ENCODE measurements at places on chromosomes 6 and 20. TPM values are rescaled to one million over a fixed set of nuclear protein-coding genes. Genes with fewer than 3 reads are reported as not detected.

DNA sequence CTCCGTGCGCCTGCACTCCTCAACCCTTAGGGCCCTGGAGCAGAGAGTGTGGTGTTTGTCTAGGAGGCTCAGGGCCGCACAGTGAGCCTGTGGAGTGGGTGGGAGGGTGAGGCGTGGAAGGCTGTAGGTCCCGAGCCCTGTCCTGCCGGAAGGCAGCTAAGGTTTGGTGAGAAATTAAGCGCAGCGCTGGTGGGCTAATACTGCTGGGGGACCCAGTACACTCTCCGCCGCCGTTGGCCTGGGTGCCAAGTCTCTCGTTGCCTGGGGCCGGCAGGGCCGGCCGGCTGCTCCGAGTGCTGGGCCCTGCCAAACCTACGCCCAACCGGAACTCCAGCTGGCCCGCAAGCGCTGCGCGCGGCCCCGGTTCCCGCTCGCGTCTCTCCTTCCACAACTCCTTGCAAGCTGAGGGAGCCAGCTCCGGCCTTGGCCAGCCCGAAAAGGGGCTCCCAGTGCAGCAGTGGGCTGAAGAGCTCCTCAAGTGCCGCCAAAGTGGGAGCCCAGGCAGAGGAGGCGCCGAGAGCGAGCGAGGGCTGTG, 40.4 kb upstream of the MCUR1 start:
- H3K27ac ChIP-seq: no peak overlapping the region
- H3K4me1 ChIP-seq: no peaks in the 10 kb centered on the region
- H3K36me3 ChIP-seq: no peaks in the 10 kb centered on the region
- no peak overlapping the region for H3K4me3 ChIP-seq
- H3K27me3 ChIP-seq: peaks cover 21% of the 10 kb centered on the region

GRCh38 chr6:11066505-11067347, 22.6 kb upstream of the ELOVL2 start:
- H3K4me3 ChIP-seq: no peak overlapping the region
- no peaks in the 10 kb centered on the region for H3K4me1 ChIP-seq
- no peak for DNase-seq
- H3K27ac ChIP-seq: no peak overlapping the region

- DNase-seq: no peak
- peaks cover 5% of the 10 kb centered on the region for H3K4me1 ChIP-seq
- H3K4me3 ChIP-seq: peak overlapping the region; percentile 72
- H3K36me3 ChIP-seq: peaks cover 22% of the 10 kb centered on the region
- no peak overlapping the region for H3K27ac ChIP-seq
These were observed 143.9 kb upstream of the SHLD1 start for GRCh38 chr20:5606350-5606749.

- H3K4me3 ChIP-seq: no peak overlapping the region
- H3K27ac ChIP-seq: no peak overlapping the region
- H3K4me1 ChIP-seq: no peaks in the 10 kb centered on the region
- no peaks in the 10 kb centered on the region for H3K27me3 ChIP-seq
These were observed 97.3 kb upstream of the CHD6 start for GRCh38 chr20:41715526-41715925.

FGD2 gene
- 24.7 TPM for total RNA-seq

TCP11 gene
- not detected for total RNA-seq

RAMACL gene
- 6.0 TPM for total RNA-seq

DNA sequence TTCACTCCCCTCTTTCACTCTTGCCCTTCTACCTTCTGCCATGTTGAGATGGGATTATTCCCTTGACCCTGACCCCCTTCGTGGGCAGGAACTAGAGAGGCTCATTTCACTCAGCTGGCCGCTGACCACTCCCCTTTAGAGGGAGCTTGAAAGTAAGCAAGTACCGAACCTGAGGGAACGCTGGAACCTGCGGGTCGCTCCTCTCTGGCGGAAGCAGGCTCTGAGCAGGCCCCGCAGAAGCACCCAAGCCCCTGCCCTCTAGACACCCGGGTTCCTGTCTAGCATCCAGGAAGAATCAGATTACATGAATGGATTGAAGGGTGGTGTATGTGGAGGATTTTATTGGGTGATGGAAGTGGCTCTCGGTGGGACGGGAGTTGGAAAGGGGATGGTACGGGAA, 11.9 kb upstream of the MYCT1 start:
- H3K4me3 ChIP-seq: no peak overlapping the region
- no peak overlapping the region for H3K27ac ChIP-seq
- DNase-seq: no peak
- H3K36me3 ChIP-seq: no peaks in the 10 kb centered on the region

DNA sequence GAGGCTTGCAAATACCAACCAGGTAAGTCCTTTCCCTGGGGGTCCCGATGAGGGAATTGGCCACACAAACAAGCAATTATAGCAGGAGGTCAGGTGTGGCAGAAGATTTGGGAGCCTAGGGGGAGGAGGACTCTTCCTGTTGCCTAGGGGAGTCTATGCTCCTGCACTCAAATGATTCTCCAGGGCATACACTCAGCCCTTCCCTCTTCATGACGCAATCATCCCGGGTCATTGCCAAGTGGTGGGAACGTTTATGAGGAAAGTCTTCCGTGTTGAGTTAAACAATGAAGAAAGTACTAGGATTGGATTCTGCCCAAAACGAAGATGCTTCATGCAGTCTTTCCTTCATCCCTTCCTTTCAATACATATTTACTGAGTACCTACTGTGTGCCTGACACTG, 186.5 kb upstream of the TSHZ2 start:
- DNase-seq: no peak
- no peak overlapping the region for H3K4me3 ChIP-seq
- no peak overlapping the region for H3K27ac ChIP-seq
- H3K27me3 ChIP-seq: no peaks in the 10 kb centered on the region

- no peak overlapping the region for H3K27ac ChIP-seq
- H3K27me3 ChIP-seq: no peaks in the 10 kb centered on the region
- H3K36me3 ChIP-seq: no peaks in the 10 kb centered on the region
- DNase-seq: no peak
- H3K4me1 ChIP-seq: no peaks in the 10 kb centered on the region
- H3K4me3 ChIP-seq: no peak overlapping the region
These were observed 32.7 kb upstream of the COL10A1 start for GRCh38 chr6:116158641-116159040.
